ENCODE measurements at places on chromosomes 5 and 9.

DNA sequence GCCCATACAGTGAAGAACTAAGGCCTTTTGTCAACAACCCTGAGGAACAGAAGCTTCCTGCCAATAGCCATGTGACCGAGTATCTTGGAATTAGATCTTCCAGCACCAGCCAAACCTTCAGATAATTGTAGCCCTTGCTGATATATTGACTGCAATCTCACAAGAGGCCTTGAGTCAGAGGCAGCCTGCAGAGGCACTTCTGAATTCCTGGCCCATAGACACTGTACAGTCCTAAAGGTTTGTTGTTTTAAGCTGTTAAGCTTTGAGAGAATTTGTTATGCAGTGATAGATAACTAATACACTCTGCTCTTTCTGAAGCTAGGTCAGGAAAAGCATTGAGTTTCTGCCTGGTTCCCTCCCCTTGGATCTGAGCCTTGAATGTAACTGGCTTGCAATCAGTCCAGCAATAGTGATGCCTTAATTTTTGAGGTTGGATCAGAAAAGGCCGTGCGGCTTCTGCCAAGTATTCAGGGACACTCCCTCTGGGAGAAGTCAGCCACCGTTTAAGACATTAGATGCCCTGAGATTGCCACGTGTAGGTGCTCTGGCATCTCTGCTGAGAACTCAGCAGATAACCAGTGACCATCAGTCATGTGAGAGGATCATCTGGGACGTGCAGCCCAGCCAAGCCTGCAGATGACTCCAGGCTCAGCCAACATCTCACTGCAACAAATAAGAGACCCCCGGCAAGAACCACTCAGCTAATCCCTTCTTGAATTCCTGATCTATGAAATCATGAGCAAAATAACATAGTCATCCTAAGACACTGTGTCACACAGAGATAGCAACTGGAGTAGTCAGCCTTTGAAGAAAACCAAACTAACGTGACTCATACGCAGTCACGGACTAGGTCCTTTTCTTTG, 126.8 kb upstream of the STC2 start:
- no peak for DNase-seq

DNA sequence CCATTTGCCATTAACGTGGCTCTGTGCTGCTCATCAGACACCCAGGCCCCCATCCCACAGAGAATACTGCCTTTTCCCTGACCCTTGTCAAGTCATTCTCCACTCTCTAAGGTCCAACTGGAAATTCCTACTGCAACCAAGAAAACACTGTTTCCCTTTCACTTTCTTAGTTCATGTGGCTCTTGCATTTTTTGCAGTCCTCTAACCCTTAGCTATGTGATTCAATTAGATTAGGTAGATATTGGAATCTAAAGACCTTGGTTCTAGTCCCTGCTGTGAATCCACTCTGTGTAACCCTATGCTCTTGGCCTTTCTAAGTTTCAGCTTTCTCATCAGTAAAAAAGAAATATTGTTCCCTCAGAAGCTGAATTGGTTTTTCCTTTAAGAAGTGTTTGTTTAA, 649.4 kb downstream of the CCDC171 start:
- DNase-seq, result no peak

DNA sequence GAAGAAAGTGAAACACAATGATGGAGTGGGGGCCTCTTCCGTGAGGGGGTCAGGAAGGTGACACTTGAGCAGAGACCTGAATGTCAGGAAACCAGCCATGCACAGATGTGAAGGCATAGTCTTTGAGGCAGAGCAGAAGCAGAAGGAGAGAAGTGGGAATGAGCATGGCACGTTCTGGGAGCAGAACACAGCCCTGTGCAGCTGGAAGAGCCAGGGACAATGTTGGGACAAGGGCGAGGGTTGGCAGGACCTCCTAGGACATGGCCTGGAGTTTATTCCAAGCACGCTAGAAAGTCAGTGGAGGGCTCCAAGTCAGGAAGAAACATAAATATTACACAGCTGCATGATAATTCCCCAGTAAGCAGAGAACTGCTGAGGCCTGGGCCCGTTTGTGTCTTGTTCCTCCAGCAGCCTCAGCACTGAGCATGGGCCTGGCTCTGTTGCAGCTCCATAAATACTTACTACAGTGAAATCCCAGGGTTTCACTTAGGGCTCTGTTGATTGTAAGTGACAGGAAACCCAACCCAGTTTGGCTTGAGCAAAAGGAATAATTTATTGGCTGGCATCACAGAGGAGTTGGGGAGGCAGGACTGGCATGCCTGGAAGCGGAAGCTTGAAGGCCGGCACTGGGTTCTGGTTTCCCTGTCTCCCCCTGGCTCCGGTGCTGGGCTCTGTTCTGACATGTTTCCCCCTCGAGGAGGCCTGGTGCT, 66.2 kb downstream of the MVB12B start:
- no peak for DNase-seq

DNA sequence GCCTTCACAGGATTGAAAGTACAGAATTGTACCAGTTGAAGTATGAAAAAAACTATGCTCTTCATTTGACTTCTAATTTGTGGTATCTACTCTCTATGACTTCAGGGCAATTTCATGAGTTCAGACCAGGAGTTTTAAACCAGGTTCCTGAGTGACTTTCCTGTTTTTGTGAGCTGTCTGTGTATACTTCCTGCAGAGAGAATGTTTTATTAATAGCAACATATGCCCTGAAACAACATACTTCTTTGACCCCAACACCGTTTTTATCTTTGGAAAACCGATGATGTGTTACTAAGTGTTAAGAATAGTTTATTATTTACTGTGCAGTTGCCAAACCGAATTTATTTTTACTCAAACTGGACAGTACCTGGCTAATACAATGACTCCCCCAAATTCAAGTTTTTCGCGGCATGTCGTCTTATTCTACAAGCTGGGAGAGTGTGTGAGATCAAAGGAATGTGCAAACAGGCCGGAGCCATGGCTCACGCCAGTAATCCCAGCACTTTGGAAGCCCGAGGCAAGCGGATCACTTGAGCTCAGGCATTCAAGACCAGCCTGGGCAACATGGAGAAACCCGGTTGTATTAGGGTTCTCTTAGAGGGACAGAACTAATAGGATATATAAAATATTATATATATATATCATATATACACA, 58.7 kb upstream of the ERBIN start:
- DNase-seq, result no peak

DNA sequence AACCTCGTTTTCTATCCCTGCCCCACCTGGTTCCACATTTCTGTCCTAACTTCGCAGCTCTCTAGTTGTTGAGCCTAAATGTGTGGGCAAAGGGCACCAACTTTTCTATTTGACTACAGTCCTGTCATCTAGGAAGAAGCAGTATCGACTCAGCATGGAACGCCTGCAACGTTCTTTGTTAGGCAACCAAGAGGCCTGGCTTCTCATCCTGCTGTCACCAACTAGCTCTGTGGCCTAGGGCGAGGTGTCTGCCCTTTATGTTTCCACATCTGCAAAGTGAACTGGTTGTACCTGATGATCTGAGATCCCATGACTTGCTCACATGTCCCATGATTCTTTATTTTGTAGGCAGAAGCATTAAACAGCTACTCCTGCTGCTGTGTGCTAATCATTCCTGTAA, 248.9 kb downstream of the ADAMTSL1 start:
- no peak for DNase-seq

- DNase-seq, result no peak
Measured at GRCh38 chr5:75753182-75753581, 35.9 kb upstream of the POC5 start.

DNA sequence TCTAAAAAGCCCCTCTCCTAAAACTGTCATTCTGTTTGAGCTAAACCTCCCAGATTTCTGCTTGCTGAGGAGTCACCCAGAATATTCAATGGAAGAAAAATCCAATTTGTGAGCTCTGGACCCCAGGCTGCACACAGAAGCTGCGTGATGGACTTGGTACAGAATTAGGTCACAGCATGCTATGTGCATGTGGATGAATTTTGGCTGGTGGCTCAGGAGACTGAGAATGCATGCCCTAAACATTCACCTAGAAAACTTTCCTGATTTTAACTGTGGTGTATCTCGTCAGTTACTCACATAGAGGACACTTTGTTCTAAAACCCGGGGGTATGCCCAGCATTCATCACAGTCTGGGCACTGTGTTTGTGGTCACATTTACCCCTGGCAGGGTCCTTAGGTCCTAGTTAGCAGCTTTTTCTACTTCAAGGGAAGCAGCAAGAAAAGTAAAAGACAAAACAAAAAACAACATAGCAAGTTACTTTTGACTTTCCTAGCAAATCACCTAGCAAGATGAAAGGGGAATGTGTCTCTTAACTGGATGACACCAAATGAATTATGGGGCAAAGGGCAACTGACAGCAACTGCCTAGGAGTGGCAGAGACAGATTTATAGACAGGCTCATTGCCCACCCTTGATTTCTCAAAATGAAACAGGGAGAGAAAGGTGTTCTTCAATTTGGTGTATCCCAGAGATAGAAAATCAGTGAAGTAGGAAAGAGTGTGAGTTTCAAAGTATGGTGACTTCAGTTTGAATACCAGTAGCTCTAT, 8.3 kb upstream of the SHROOM1 start:
- DNase-seq, result no peak

GRCh38 chr5:151383011-151383410, 35.7 kb upstream of the SLC36A2 start:
- no peak for DNase-seq

DNA sequence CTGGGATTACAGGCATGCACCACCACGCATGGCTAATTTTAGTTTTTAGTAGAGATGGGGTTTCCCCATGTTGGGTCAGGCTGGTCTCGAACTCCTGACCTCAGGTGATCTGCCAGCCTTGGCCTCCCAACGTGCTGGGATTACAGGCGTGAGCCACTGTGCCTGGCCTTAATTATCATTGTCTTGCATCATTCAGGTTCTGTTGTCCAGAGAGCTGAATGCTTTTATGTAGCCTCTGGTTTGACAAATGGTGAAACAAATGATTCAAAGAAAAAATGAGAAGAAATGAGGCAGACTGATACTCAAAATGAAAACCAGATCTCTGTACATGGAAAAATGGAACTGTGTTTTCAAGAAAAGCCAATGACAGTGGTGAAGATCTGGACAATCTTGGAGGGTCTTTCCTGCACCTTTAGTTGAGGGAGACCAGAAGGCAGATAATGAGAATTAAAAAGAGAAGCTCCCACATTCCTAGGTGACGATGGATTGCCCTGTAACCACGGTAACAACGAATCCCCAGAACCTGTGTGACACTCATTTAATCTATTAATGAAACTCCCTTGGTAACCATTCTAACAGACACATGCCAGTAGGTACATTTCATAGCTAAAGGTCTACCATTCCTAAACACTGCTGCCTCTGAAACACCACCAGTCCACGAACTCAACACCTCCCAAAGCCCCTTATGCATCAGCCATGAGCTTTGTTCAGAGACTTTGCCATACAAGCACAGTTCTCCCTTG, 1.6 kb downstream of the TEX48 start:
- DNase-seq, result no peak

DNA sequence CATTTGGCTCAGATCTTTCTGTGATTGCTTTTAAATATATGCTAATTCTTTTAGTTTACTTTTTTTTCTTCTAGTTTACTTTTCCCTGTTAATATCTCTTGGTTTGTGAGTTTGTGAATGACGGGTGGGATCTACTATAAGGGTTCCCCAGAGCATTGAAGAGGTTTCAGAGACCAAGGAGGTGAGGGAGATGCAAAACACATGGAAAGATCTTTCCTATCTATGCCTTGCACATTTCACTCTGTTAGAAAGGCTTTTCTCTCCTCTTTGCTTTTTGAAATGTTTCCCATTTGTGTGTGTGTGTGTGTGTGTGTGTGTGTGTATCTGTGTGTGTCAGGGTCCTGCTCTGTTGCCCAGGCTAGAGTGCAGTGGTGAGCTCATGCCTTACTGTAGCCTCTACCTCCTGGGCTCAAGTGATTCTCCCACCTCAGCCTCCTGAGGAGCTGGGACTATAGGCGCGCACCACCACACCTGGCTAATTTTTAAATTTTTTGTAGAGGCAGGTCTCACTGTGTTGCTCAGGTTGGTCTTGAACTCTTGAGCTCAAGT, 50.7 kb downstream of the CNTLN start:
- DNase-seq, result no peak

DNA sequence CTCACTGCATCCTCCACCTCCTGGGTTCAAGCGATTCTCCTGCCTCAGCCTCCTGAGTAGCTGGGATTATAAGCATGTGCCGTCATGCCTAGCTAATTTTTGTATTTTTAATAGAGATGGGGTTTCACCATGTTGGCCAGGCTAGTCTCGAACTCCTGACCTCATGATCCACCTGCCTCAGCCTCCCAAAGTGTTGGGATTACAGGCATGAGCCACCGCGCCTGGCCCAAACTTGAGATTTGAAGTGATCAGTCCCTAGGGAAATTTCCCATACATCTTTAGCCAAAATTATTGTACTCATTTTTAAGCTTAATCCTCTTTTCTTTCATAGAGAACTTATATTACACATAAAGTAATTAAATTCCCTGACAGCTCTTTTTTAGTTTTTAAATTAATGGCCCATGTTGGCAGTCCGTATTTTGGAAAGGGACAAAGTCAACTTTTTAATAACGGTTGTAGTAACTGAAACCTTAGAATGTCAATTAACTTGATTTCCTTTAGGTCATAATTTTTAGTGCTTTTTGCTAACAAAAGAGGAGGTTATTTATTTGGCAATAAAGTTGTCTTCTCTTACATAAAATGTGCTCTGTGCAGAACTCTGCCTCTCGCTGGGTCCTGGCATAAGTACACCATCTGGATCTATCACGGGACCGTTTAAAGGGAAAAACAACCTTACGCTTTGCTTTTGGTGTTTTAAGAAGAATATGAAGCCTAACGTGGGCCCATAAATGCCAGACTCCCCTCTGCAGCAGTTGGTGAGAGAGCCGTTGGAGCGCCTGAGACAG, 142.3 kb upstream of the OTULINL start:
- DNase-seq, result no peak

DNA sequence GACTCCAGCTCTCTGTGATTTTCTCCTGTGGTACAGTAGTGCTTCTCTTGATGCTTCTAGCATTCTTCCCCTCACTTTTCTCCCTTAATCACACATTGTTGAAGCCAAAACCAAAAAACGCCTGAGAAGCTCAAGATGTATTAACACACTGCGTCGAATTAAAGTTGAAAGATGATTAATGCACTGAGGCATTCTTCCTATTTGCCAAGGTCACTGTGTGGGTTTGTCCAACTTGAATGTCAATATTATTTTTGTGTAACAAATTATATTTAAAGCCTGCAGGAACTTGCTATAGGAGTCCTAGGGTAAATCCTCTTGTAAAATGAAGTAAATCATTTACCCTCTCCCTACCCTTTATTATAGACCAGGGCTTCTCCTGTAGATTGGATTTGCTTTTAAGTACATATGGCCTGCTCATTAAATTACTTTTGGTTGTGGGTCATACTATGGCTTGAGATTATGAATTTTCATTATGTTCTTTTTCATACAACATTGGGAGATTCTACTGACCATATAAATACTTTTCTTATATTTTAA, 68.1 kb downstream of the GDA start:
- DNase-seq, result no peak

DNA sequence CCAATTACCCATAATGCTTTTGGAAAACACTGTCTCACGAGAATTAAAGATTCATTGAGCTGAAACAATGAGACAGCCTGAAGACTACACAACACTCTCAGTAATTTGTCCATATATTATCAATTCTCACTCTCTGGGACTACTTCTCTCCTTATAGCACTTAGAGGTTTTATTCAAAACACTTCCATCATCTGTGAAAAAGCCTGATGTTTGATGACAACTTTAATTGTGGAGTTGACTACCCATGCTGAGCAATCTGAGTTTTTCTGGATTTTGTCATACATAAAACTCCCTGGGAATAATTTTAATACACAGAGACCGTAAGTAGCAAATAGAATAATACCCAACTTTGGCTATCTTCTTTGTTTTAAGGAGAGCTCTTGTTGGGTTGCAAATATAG, 305.5 kb downstream of the EPB41L4A start:
- DNase-seq, result no peak

Data from right forelimb (tissue), 1 donor.